ENCODE measurements at places on chromosomes 13 and 19. TPM values are rescaled to one million over a fixed set of nuclear protein-coding genes. Genes with fewer than 3 reads are reported as not detected.

- no peak for DNase-seq
These were observed 717.7 kb upstream of the ATXN8OS start for GRCh38 chr13:69389899-69390298.

The ARID3A gene
- polyA plus RNA-seq, result 5.6 TPM

DNA sequence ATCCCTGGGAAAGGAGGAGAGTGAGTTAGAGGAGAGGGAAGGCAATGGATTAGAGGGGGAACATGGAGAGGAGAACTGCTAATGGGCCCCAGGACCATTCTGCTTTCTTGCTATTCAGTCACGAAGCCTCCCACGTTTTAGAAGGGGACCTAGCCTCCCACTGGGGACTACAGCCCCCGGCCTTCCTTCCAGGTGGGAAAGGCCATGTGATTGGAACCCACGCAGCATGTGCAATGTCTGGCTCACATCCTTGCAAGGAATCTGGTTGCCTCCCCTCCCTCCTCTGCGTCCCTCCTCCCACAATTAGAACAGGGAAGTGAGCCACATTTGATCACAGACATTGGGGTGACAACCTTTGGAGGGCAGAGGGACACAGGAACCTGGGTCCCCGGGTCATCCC is 22.5 kb upstream of the PLA2G4C start:
- DNase-seq, result no peak

DNA sequence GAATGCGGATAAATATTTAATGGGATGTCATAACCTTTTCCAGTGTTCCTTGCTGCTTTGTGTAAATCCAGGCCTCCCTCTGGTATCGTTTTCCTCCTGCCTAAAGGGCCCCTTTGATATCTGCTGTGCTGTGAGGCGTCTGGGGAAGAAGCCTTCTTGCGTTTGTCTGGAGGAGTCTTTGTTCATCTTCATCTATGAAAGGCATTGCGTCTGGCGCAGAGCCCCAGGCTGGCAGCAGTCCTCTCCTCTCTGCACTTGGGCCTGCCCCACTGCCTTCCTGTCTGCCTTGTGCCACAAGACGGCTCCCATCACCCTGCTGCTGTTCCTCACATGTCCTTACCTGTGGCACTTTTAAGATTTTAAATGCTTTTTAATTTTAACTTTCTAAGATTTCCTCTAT is 9.8 kb downstream of the PROZ start:
- no peak for DNase-seq

The SDHAF1 gene
- polyA plus RNA-seq, result 34.3 TPM

- DNase-seq, result no peak
These were observed 2.0 kb upstream of the TMEM221 start for GRCh38 chr19:17450264-17451075.
